ENCODE measurements at places on chromosomes 16 and 17.

DNA sequence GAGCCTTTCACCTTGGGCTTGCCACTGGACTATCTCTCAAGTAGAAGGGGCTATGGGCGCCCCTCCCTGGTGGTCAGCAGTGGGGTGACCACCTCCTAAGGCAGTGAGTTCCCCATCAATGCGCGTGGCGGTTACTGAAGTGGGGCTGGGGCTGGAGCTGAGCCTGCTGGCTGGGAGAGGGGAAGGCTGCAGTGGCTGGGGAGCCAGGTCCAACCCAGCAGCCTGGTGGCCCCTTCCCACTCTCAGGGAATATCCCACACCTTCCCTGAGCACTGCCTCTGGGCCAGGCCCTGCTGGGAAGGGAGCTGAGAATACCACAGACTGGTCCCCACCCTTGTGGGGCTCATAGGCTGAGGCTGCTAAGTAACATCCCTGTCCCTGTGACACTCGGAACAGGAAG is 19.8 kb upstream of the MPRIP start:
- DNase-seq, result no peak

GRCh38 chr17:71600137-71600789 is 520.6 kb upstream of the SOX9 start:
- DNase-seq, result no peak

- DNase-seq, result no peak
These were observed 10.1 kb upstream of the SPOP start for GRCh38 chr17:49687878-49688491.

GRCh38 chr16:85969159-85969558 is 70.2 kb downstream of the IRF8 start:
- no peak for DNase-seq

DNA sequence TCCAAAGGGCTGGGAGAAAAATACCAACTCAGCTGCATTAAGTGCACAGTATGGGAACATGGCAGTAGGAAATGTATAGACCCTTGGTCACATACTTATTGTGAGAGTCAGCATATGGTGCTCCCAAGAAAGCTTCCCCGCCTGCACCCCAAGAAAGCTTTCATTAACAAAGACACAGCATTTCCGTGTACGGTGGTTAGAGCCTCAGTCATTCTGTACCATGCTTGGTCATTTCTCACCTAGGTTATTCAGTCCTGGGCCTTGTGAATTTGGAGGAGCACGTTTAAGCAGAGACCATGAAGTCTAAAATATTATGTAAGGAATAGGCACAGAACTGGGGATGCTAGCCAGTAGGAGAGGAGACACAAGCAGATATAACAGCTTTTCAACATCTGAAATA is 56.1 kb downstream of the ESRP2 start:
- no peak for DNase-seq

DNA sequence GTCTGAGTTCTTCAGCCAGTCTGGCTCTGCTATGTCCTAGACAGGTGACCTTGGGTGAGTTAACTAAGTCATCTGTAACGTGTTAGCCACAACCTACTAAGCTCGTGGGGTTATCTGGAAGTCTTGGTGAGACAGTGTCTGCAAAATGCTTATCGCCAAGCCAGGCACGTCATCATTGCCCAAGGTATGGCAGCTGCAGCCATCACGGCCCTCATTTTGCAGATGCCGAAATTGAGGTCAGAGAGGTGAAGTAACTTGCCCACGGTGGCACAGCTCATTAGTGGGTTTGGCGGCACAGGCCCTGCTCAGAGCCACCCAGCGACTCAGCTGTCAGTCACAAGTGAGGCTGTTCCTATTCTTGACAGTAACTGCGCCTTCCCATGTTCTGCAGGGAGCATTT is 79.8 kb downstream of the CMIP start:
- DNase-seq, result no peak

DNA sequence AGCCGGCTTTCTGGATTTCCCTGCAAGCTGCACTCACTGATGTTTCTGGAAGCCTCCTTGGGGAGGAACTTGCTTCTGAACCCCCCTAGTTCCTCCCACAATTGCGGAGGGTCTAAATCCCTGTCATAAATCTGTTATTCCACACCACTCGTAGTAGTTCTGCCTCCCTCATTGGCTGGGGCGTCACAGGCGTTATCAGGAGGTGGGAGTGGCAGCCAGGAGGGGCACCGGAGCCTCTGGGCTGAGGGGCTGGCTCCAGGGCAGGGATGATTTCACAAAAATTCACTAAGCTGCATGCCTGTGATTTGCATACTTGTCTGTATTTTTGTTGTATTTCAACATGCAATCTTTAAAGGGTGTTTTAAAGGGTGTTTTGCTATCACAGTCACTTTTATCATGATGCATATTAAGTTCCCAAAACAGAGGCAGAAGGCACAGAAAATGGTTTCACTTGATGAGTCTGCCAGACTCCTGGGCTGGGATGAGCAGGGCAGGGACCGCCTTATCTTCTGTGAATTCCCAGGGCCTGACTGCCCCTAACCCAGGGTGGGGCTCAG is 176.2 kb upstream of the FOXF1 start:
- DNase-seq, result no peak

GRCh38 chr17:76241691-76242255 is 1.5 kb upstream of the RNF157 start:
- DNase-seq, result no peak

DNA sequence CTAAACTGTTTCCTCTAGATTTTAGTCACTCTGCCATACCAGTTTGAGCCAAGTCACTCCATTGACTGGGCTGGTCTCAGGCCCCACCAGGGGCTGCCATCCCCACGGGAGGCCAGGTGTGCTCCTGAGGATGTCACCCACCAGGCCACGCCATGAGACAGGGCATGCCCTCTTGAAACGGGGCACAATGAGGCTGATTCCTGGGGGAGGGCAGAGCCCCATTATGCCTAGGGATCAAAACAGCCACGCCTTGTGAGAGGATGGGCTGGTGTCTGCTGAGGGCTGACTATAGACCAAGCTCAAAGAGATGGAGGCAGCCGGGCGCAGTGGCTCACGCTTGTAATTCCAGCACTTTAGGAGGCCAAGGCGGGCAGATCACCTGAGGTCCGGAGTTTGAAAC is 21.5 kb downstream of the GINS2 start:
- no peak for DNase-seq

- DNase-seq, result peak; percentile 30
These were observed at the start of gene FAM83G for GRCh38 chr17:19004421-19005136. FAM83G (minus strand) TSS chr17:19004764; CDS start chr17:19004041, 723 bp downstream.

- DNase-seq, result no peak
These were observed 66.0 kb downstream of the SNX20 start for GRCh38 chr16:50614955-50615724.

- DNase-seq, result no peak
These were observed 2.4 kb upstream of the HNF1B start for GRCh38 chr17:37747222-37747621.

- DNase-seq, result no peak
These were observed 30.8 kb upstream of the GAS7 start for GRCh38 chr17:10229181-10229580.

DNA sequence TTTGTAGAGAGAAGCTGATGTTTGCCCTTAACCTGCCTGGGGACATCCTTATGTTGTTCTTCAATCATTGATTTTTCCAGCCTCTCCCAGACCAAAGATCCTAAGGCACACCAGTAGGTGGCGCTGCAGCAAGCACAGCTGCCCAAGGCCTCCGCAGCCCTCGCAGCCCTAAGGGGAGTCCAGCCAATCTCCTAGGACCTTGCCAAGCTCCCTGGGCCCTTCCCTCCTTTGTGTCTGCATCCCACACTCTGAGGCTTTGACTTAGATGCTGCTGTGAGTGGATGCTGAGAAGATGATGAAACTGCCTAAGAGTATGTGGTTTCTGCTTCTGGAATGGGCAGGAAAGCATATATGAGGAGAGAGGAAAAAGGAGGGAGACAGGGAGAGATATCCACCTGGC is 47.1 kb downstream of the SPACA3 start:
- peak; percentile 48 for DNase-seq

GRCh38 chr17:4931963-4932362 is at the start of gene GP1BA:
GP1BA (plus strand) TSS chr17:4932277; CDS start chr17:4932605, 328 bp downstream.
- DNase-seq, result no peak

DNA sequence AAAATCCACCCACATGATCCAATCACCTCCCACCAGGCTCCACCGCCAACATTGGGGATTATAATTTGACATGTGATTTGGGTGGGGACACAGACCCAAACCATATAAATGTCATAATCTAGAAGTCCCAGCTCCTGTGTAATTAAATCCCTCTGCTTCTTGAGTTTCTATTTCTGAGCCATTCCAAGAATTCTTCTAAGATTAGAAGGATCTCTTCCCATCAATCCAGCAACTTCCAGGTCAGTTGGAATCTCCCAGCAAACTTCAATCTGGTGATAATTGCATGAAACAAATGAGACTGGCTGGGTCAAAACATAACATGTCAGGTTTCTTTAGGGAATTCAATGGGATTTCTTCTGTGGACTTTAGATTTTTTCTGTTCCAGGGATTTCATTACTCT is 127.8 kb upstream of the CDH5 start:
- no peak for DNase-seq

DNA sequence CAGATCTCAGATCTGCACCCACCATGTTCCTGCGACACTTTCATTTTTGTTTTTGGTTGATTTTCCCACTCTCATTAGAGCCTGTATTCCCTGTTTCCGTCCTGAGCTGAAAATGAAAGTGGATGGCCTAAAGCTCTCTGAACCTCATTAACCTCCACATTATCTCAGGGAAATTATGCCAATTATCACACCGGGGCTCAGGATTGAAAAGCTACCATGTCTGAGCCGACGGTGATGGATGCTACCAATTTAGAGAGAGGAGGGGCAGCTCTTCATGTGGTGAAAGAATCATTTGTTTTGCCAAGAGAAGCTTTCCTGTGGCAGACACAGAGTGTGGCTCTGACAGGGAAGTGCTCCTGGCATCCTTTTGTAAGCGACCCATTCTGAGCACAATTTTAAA is 410.4 kb upstream of the CDH11 start:
- DNase-seq, result no peak

GRCh38 chr16:88467541-88467944 is 14.5 kb downstream of the ZFPM1 start:
- DNase-seq, result no peak

DNA sequence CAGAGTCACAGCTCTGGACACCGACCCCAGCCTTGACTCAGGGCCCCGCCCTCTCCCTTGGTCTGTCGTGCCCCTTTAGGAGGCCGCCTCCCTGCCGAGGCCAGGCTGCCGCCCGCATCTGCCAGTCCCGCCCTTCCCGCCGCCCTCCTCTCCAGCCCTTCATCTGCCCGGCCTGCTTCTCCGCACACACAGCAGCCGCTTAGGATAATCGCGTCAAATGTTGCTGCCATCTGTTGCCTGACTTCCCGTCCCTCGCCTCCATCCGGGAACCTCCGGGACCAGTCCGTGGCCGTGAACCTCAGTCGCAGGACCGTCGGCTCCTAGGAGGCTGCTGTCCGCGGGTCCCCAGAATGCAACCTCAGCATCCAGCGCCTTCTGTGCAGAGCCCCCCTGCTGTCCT is 11.9 kb downstream of the GSE1 start:
- DNase-seq, result peak; percentile 78

GRCh38 chr16:27991876-27992275 is 71.6 kb downstream of the GSG1L start:
- no peak for DNase-seq

GRCh38 chr17:79005063-79005861 is 4.3 kb downstream of the CANT1 start:
- no peak for DNase-seq

DNA sequence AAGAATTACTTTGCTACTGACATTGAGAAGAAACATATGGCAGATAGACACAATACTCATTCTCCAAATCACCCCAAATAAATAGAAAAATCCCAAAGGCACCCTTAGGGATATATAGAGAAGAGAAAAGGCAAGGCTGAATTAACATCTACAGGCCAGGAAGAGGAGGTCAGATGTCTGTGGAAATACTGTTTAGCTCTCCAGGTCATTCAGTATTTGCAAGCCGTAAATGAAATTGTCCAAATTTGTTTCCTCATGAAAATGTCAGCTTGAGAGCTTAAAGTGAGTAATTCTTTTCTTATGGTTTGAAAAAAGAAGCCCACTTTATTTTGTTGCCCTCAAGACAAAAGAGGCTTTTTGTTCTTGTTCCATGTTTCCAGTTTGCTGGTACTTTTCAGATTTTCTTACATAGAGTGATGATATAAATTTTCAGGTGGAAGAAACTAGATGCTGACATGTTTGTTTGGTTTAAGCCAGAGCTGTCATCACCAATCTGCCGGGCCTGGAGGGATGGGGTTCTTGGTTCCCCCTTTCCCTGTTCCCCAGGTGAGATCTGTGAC is 189.0 kb downstream of the MAP2K4 start:
- DNase-seq, result no peak

- DNase-seq, result no peak
These were observed 635 bp upstream of the AATF start for GRCh38 chr17:36947922-36948716.

- no peak for DNase-seq
These were observed 325.1 kb upstream of the ERCC4 start for GRCh38 chr16:13594823-13595222.

GRCh38 chr16:49416001-49416675 is 42.5 kb downstream of the C16orf78 start:
- DNase-seq, result no peak

DNA sequence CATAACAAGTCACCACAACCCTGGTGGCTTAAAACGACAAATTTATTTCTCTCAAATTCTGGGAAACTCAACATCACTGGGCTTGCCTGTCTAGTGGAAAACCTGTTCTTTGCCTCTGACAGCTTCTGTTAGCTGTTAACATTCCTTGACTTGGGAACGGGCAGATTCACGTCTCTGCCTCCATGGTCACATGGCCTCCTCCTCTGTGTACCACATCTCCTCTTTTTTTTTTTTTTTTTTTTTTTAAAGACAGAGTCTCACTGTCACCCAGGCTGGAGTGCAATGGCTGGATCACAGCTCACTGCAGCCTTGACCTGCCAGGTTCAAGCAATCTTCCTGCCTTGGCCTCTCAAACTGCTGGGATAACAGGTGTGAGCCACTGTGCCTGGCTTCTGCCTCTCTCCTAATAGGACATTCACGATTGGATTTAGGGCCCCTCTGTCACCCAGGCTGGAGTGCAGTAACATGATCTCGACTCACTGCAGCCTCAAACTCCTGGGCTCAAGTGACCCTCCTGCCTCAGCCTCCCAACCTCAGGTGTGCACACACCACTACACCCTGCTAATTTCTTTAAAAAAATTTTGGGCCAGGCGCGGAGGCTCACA is 11.7 kb upstream of the LLGL1 start:
- no peak for DNase-seq

GRCh38 chr17:1504866-1505265 is 11.5 kb downstream of the INPP5K start:
- no peak for DNase-seq

DNA sequence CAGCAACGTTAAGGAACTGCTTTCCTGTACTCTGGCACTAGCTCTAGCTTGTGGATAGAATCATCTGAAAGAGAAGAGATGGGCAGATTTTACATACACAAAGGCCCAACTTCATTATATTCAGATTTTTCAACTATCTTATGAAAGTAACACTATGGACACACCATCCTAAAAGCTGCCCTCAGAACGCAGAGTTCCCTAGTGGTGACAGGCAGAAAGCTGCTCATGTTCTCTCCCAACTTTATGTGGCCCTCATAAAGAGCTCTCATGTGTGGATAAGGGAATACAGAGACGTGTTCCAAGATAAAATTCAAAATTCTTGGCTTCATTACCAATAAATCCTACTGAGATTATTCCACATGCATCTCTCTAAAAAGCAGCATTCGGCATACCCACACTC is 1.5 kb downstream of the CFAP20 start:
- DNase-seq, result no peak

All from BE2C (cell line).